ENCODE measurements at places on chromosomes 13 and 19. TPM values are rescaled to one million over a fixed set of nuclear protein-coding genes. Genes with fewer than 3 reads are reported as not detected.

Gene DAND5
- total RNA-seq = not detected

Gene IL12RB1
- total RNA-seq = not detected

Gene CATSPERD
- not detected for total RNA-seq

Gene ACER1
- total RNA-seq = not detected

Gene ZNF77
- total RNA-seq = 7.8 TPM

Gene HNRNPA1L2
- 4.9 TPM for total RNA-seq

Gene SIGLEC12
- not detected for total RNA-seq

Gene PDX1
- total RNA-seq = not detected

Gene MCEMP1
- not detected for total RNA-seq

Gene TRIM13
- 19.4 TPM for total RNA-seq

Gene CRTC1
- 2.4 TPM for total RNA-seq

Gene SYCN
- not detected for total RNA-seq

Gene RUBCNL
- total RNA-seq = 0.16 TPM

Gene FGF21
- total RNA-seq = not detected

Gene PSG1
- total RNA-seq = not detected

Measured in fibroblast of the aortic adventitia (primary cell).